Muscle of arm (tissue), 14 donors: ENCODE measurements at places on chromosomes 5 and 9. TPM values are rescaled to one million over a fixed set of nuclear protein-coding genes. Genes with fewer than 3 reads are reported as not detected.

Gene KIAA0825
- polyA plus RNA-seq, result 2.3 TPM

- DNase-seq, result no peak
Measured at GRCh38 chr9:37209431-37210386, 89.3 kb downstream of the ZCCHC7 start.

GRCh38 chr9:132234535-132234934, 72.7 kb downstream of the NTNG2 start:
- no peak for DNase-seq

- no peak for DNase-seq
Measured at GRCh38 chr5:100539519-100539918, 4.3 kb downstream of the FAM174A start.

DNA sequence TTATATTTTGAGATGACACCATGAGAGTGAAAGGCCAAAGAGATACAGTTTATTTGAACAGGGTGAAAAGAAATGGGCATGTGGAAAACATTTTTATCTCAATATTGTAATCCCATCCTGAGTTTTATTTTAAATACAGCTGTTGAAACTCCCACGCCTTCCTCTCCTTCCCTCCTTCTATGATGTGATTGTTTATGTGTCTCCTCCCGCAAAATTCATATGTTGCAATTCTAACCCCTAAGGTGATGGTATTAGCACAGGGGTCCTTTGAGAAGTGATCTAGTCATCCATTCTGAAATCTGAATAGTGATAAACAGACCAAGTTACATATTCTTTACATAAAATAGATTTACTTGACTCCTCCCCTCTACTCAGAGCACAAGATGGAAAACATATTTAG, 1275.4 kb upstream of the C9orf72 start:
- DNase-seq, result no peak
